ENCODE measurements at places on chromosomes 12 and 14. TPM values are rescaled to one million over a fixed set of nuclear protein-coding genes. Genes with fewer than 3 reads are reported as not detected.

DNA sequence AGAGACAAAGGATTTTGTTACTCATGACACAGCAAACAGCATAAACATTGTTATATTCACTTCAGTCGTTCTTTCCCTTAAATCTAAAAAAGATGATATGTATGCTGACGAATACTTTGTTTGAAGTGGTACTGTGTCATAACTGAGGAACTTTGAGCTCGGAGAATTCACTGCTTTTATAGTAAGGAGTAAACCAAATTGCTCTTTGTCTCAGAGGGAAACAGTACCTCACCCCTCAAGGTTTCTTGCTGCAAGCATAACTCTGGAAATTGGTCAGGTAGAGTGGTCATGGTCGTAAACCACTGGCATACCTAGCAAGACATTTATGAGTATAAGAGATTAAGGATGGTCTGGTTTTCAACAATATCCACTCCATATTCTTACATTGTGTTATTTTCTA is 160.2 kb upstream of the OR4E1 start:
- DNase-seq = no peak

GRCh38 chr12:26617513-26617912 is 215.5 kb downstream of the ITPR2 start:
- no peak for DNase-seq

DNA sequence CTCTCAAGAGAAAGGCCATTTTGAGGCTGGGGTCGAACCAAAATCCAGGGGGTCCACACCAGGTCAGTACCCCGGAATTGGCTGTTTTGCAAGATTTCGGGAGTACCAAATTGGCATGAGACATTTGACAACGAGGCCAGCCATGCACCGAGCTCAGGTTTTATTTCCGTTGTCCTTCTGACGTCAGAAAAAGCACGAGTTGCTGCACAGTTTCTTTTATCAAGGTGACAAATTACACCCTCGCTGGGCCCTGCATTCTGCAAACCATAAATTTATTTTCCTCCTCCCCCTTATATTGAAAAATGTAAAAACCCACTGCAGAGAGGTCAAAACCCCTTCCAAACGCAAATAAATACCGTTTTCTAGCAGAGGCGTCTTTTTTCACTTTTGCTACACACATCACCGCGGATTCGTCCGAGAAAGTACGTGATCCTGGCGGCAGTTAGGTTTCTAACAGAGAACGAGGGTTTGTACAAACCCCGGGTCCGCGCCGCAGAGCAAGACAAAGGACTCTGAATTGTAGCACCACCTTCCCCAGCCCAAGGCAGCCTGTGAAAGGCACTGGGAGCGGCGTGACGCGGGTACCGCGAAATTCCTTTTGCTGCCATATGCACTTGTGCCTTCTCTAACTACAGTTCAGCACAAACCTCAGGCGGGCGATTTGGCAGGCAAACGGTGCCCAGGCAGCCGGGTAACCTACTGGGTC is 1.8 kb downstream of the SLC38A1 start:
- DNase-seq = peak; percentile 77

The OR4E2 gene
- total RNA-seq = not detected

DNA sequence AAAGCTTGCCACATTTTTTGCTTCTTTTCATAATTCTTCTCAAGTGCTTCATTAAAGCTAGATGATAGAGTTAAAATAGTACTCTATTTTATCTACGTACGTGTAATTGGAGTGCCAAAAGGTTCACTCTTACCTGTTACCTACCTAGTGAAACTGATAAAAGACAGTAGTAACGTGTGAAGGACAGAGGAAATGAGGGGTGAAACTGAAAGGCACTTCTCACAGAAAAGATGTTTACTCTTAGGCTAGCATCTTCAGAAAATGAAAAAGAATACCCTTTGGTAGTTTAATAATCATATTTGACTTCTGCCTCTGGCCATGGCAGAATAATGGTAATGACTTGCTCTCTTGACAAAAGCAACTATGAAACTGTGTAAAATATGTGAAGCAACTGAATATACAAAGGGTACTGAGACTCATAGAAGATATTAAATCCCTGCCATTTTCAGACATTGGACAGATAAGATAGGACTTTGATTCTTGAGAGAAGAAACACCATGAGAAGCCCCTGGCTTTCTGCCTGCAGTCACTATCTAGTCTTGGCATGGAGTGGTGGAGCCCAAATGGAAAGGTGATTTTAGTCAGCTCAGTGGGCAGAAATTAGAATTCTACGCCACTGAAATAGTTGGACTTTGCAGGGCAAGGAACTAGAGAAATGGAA is 6.3 kb upstream of the EVL start:
- DNase-seq = no peak

The MTHFD1 gene
- total RNA-seq = 23.4 TPM

The B4GALNT1 gene
- total RNA-seq = 7.8 TPM

- DNase-seq = no peak
Measured at GRCh38 chr12:66428870-66429269, 126.6 kb downstream of the HELB start.
